GM04504 (cell line): ENCODE measurements at places on chromosomes 6 and 20.

GRCh38 chr20:58389968-58390658 lies 1.1 kb downstream of the VAPB start:
- no peak for DNase-seq

- DNase-seq: no peak
Measured at GRCh38 chr6:125346926-125347563, 45.3 kb upstream of the HDDC2 start.

- no peak for DNase-seq
Measured at GRCh38 chr20:434661-435419, 26.7 kb downstream of the RBCK1 start.

DNA sequence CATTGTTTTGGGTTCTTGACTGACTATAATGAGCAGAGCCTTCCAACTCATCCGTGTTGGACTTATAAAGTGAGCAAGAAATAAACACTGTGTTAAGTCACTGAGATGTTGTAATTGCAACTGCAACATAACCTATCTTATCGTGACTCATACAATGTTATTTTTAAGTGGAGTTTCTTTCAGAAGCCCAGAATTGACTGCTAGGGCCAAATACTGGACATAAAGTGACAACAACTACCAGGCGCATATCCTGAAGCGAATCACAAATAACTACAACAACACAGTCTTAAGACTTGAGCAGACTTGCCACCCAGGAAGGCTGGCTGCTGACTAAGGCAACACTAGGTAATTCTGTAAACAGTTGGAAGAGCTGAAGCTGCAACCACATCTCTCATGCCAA lies 326.6 kb downstream of the COL12A1 start:
- peak; percentile 71 for DNase-seq

- peak; percentile 78 for DNase-seq
Measured at GRCh38 chr6:112683926-112684325, 336.8 kb downstream of the RFPL4B start.

GRCh38 chr20:13291157-13291556 lies 70.1 kb downstream of the ISM1 start:
- no peak for DNase-seq
